ENCODE measurements at places on chromosomes 2 and 18. TPM values are rescaled to one million over a fixed set of nuclear protein-coding genes. Genes with fewer than 3 reads are reported as not detected.

Gene UGT1A5
- 21.3 TPM for total RNA-seq

DNA sequence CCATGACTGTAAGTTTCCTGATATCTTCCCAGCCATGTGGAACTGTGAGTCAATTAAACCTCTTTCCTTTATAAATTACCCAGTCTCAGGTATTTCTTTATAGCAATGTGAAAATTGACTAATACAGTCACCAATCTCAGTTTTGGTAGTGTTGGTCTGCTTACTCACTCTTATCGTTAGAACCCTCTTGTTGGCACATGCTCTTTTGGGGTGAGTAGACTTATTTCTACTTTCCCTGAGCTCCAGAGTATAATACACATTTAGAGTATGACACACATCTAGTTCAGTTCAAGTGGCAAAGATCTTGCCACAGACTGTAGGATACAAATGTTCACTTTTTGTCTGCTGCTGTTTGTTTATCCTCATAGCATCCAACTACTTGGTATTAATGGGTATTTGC is 347.5 kb upstream of the CELF4 start:
- no peak for DNase-seq

DNA sequence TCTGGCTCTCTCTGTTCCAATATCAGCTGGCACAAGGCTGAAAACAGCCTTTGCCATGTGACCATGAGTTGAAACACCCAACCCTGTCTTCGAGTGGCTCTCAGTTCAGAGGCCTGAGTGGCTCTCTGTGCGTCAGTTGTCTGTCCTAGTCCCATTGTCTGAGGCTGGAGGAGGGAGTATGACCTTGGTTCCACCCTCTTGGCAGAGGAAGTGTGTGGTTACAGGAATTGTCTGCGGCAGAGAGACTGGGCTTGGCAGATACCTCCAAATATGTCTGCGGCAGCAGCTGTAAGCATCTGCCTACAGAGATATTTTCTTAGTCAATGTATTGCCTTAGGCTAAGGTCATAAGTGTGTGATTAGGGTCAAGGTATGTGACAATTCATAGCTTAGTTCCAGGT is 32.6 kb downstream of the CNGA3 start:
- DNase-seq, result no peak

GRCh38 chr2:85525029-85525428 is 13.9 kb upstream of the MAT2A start:
- DNase-seq, result no peak

DNA sequence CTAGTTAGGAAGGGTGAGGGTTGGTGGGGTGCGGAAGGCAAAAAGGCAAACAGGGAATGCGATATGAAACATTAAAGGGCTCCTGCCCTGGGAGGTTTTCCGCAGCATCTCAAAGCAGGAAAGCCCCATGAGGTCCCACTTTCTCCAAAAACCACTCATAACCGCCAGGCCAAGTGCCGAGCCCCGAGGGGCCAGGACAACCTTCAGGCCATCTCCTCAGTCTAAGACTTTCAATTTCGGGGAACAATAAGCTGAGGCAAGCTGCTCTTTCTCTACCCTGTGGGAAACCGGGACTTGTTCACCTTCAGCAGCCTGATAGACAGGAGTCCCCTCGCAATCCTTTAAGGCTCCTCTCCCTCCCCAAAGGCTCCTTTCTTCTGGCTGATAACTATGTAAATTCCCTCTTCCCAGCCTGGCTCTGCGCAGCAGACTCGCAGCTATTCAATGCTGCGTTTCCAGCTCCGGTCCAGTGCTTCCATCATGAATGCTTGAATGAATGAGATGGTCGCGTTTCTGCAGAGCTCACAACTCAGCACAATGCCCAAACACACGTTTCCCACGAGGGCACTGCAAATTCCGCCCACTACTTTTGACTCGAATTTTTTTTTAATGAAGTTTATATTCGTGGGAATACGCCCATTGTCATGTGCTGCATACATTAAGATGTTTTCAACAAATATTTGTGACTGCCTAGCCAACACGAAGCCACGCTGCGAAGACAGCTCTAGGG is 1.4 kb downstream of the LAMA1 start:
- no peak for DNase-seq
